Immature natural killer cell (primary cell): ENCODE measurements at places on chromosomes 16 and 17. TPM values are rescaled to one million over a fixed set of nuclear protein-coding genes. Genes with fewer than 3 reads are reported as not detected.
A peak's percentile ranks its signal among the peaks of the same experiment; 100 is the strongest.

KRTAP3-1 gene
- not detected for polyA plus RNA-seq

DNA sequence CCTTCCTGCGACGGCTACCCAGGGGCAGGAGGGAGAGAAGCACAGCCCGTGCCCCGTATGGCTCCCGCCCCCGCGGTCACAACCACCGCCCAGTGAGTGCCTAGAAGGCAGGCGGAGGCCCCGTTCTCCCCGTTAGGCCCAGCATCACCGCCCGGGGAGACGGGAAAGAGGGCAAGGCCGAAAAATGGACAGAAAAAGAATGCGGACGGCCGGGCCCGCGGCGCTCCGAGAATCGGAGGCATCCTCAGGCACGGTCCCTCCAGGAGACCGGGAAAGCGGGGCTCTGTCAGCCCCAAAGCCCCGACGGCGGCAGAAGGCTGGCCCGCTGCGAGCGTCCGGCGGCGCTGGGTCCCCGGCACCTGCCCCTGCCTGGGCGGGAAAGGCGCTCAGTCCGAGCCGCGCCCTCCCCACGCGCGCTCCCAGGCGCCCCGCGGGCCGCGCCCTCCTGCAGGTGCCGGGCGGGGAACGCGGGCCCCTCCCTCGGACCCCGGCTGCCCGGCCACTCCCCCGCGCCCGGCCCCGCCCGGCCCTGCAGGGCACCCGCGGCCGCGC lies 407 bp downstream of the MCRIP1 start:
- peak overlapping the region; percentile 92 for H3K27ac ChIP-seq
- H3K36me3 ChIP-seq = no peaks in the 10 kb centered on the region
- DNase-seq = peak; percentile 30
- peak overlapping the region; percentile 93 for H3K4me3 ChIP-seq
- peaks cover 29% of the 10 kb centered on the region for H3K4me1 ChIP-seq
- peaks cover 6% of the 10 kb centered on the region for H3K27me3 ChIP-seq

GRCh38 chr16:69508033-69508755 lies 57.6 kb upstream of the NFAT5 start:
- no peak overlapping the region for H3K4me3 ChIP-seq
- no peak for DNase-seq
- no peaks in the 10 kb centered on the region for H3K27me3 ChIP-seq
- H3K27ac ChIP-seq = no peak overlapping the region
- H3K4me1 ChIP-seq = no peaks in the 10 kb centered on the region
- H3K36me3 ChIP-seq = no peaks in the 10 kb centered on the region

DNA sequence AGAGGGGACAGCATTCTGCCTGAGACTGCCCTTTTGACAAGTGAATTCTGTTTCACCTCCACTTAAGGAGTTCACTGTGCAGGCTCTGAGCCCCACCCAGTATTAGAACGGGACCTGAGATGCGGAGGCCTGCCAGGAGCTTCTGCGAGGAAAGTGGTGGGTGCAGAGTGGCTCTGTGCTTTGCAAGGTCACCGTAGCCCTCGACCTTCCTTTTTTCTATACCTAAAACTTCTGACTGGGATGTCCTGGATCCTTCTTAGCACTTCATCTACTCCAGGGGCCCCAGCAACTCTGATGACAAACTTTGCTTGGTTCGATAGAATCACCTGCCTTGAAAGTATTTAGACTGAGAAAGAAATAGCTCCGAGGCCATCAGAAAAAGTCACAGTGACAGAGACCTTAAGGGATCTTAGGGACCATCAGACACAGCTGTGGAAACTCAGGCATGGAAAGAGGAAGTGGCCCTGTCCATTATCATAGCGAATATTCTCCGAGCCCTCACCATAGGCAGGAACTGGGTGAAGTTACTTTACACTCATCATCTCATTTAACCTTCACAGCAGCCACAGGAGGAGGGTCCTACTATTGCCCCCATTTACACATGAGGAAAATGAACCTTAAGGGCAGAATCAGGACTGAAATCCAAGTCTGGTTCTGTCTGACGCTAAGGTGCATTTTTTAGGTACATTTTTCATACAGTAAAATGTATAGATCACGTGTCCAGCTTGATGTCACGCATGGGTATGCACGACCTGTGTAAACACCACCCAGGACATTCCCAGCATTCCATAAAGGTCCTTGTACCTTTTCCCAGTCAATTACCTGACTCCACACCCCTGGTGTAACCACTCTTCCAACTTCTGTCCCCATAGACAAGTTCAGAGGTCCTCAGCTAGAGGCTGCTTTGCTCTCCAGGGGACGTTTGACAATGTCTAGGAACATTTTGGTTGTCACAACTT lies 676 bp upstream of the KRT13 start:
- H3K27me3 ChIP-seq = no peaks in the 10 kb centered on the region
- no peak for DNase-seq
- H3K4me3 ChIP-seq = no peak overlapping the region
- no peak overlapping the region for H3K27ac ChIP-seq
- H3K36me3 ChIP-seq = no peaks in the 10 kb centered on the region
- H3K4me1 ChIP-seq = no peaks in the 10 kb centered on the region

GRCh38 chr16:1311738-1312466 lies 2.5 kb downstream of the UBE2I start:
- H3K4me1 ChIP-seq = peaks cover 43% of the 10 kb centered on the region
- no peak for DNase-seq
- H3K27me3 ChIP-seq = peaks cover 15% of the 10 kb centered on the region
- no peaks in the 10 kb centered on the region for H3K36me3 ChIP-seq
